ENCODE measurements at places on chromosomes 7 and 10.

- no peak for DNase-seq
Observed at GRCh38 chr10:44947371-44948152, 12.0 kb upstream of the RASSF4 start.

DNA sequence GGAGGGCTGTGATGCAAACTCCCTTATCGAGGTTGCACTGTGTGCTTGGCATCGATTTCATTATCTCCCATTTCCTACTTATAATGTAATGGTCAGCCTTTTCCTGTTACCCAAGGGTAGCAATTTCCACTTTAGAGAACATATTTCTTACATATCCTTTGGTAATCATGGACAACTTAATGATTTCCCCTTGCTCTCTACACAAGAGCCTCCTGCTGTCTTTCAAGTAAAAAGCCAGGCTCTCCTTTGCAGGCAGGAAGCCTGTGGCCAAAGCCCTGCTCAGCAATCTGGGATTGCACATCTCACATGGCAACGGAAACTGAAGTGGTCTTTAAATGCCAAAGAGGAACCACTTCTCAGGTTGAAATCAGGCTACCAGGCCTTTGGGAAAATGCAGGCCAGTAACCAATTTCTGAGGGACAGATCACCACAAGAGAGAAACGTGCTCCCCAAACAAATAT lies 86.7 kb upstream of the IKZF1 start:
- DNase-seq = no peak

- no peak for DNase-seq
Observed at GRCh38 chr10:2786251-2786650, 281.1 kb upstream of the PFKP start.

GRCh38 chr7:110868458-110868857 lies 222.5 kb upstream of the LRRN3 start:
- no peak for DNase-seq

- DNase-seq = no peak
Observed at GRCh38 chr7:42138691-42139090, 98.3 kb downstream of the GLI3 start.

DNA sequence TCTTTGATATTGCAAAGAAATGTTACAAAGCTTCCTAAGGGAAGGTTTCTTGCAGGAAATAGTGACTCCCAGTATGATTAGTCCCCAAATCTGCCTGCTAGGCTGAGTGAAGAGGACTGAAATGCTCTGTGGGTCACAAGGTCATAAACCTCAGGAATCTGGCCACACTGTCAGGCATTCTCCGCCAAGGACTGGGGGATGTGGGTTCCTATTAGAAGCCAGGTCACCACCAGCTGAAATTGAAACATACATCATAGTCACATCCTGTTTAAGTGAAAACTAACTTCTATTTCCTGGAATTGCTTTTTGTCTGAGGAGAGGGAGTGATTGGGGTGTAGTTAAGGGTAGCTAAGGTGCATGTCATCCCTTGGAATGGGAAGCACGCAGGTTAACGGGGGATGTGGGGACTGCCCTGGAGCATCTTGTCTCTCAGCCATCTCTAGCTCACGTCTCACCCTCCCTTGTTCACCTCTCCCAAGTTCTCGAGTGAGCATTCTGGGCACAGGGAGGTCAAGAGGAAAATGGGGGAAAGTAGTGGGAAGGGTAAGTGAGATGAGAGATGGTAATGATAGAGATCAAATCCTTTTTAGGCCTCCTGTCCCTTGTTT lies 12.0 kb upstream of the GSAP start:
- DNase-seq = no peak

GRCh38 chr10:42963312-42963711 lies 113.6 kb upstream of the RET start:
- DNase-seq = no peak

- DNase-seq = no peak
Observed at GRCh38 chr10:624605-625332, 64.7 kb downstream of the DIP2C start.

GRCh38 chr7:157612664-157613561 lies 276.1 kb downstream of the DNAJB6 start:
- DNase-seq = peak; percentile 13

DNA sequence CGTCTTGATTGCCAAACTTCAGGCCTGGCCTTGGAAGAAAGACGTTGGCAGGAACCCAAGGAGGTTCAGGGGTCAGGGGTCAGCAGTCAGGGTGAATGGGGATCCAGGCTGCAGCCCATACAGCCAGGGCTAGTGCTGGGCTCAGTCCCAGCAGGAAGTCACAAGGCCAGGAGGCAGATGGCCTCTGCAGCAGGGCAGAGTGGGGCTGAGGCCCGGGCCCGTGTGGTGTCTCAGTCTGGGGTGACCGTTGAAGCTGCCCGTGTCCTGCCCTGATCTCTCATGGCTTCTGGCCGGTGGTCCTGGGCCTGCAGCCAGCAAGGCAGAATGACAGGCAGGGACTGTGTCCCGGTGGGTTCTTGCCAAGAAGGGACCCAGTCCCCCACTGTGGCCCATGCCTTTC lies 26.6 kb upstream of the PURB start:
- DNase-seq = no peak

- DNase-seq = no peak
Observed at GRCh38 chr10:127415901-127416581, 133.1 kb upstream of the NPS start.

GRCh38 chr10:31769564-31769963 lies 159.1 kb downstream of the ARHGAP12 start:
- DNase-seq = no peak

GRCh38 chr7:69105092-69105491 lies 493.2 kb upstream of the AUTS2 start:
- no peak for DNase-seq

GRCh38 chr10:121595351-121595805 lies 2.9 kb downstream of the FGFR2 start:
- DNase-seq = no peak

DNA sequence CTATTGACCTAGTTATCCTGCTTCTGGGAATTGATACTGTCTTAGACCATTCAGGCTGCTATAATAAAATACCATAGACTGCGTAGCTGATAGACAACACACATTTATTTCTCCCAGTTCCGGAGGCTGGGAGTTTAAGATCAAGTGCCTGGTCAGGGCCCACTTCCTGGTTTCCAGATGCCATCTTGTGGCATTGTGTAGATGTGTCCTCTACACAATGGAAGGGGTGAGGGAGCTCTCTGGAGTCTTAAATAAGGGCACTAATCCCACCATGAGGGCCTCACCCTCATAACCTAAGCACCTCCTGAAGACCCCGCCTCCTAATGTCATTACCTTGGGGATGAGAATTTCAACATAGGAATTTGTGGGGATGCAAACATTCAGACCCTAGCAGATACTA lies 62.4 kb downstream of the SLC35B4 start:
- DNase-seq = no peak

GRCh38 chr10:78898341-78899097 lies 170.2 kb upstream of the ZMIZ1 start:
- no peak for DNase-seq

GRCh38 chr7:122006687-122007086 lies 133.7 kb downstream of the PTPRZ1 start:
- no peak for DNase-seq

GRCh38 chr10:97188261-97188711 lies 2.5 kb upstream of the SLIT1 start:
- DNase-seq = no peak

DNA sequence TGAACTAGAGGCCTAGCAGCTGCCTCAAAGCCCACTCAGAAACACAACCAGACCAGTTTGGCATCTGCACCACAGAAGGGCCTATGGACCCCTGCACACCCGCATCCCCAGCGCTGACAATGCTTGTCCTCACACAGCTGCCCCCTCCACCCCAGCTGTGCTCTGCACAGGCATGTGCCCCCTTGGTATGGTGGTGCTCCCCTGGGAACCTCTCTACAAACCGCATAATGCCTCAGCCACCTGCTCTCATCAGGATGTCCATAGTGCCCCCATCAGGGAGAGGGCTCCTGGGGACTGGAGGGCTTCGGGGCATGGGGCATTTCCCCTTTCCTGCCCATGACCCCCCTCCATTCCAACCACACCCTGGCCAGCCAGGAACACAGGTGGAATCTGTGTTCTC lies 347.5 kb downstream of the GRID1 start:
- no peak for DNase-seq

- no peak for DNase-seq
Observed at GRCh38 chr10:114276671-114277070, 37.6 kb downstream of the VWA2 start.

GRCh38 chr10:53744176-53744575 lies 971.6 kb upstream of the MBL2 start:
- no peak for DNase-seq

DNA sequence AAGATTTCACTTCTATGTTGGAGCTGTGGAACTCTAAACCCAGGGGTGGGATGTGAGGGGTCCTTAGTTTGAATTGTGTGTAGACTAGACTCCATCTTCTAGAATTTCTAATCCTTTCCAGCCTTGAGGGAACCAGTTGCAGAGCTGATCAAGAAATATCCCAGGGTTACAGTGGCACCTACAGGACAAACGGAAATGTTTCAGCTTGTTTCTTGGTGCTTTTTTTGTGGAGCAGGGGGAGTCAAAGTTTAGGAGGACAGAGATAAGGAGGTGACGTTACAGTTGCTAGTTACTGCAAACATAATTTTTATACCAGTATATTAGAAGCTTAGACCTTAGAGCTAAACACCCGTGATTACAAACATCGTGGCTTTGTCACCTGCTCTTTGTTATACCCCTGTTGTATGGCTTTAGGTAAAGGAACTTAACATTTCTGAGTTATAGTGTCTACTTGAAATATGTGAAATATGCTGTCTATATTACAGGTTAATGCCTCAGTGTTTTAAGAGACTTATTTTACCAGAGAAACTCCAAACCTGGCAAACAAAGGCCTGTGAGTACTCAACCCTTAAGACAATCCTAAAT lies 84.5 kb upstream of the DYNC1I1 start:
- no peak for DNase-seq

- DNase-seq = no peak
Observed at GRCh38 chr10:51029172-51029641, 45.1 kb upstream of the PRKG1 start.

DNA sequence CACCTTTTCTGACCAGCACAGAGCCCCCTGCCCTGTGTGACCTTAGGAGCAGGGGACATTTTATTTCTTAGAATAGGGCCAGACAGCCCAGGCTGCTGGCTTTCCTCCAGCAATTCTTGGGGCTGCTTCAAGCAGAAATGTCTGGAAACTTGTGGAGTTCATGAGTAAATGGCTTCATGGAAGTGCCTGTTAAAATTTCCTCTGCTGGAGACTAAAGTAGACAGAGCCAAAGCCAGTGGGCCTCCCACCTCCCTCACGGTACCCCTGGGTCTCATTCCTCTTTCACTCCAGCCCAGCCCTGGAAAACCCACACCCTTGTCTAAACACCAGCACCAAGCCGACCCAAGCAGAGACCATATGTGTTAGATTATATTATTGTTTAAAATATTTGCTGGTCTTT lies 505.5 kb upstream of the ZMIZ1 start:
- DNase-seq = no peak

- DNase-seq = no peak
Observed at GRCh38 chr10:69974551-69975155, 78.0 kb upstream of the MACROH2A2 start.

GRCh38 chr7:36690041-36690440 lies 34.3 kb downstream of the AOAH start:
- no peak for DNase-seq

- DNase-seq = no peak
Observed at GRCh38 chr7:94513565-94513860, 3.9 kb downstream of the CASD1 start.

GRCh38 chr7:134891696-134892678 lies 94.3 kb upstream of the AGBL3 start:
- DNase-seq = no peak

GRCh38 chr7:125775317-125775716 lies 845.7 kb upstream of the POT1 start:
- DNase-seq = no peak

DNA sequence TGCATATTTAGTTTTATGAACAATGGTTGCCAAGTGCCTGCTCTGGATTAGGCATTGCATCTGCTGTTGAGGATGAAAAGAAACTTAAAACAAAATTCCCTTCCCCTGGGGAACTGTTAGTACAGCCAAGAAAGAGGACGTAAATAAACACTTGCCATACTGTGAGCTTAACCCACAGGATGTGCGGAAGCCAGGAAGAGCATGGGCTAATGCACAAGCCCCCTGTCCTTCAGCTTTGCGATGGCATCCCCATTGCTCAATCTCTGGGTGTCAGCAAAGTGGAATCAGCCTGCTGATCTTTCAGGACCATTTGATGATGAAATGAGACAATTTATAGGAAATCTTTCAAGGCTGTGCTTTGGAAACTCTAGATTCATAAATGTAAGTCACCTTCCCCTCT lies 399.9 kb upstream of the IGFBP3 start:
- no peak for DNase-seq

DNA sequence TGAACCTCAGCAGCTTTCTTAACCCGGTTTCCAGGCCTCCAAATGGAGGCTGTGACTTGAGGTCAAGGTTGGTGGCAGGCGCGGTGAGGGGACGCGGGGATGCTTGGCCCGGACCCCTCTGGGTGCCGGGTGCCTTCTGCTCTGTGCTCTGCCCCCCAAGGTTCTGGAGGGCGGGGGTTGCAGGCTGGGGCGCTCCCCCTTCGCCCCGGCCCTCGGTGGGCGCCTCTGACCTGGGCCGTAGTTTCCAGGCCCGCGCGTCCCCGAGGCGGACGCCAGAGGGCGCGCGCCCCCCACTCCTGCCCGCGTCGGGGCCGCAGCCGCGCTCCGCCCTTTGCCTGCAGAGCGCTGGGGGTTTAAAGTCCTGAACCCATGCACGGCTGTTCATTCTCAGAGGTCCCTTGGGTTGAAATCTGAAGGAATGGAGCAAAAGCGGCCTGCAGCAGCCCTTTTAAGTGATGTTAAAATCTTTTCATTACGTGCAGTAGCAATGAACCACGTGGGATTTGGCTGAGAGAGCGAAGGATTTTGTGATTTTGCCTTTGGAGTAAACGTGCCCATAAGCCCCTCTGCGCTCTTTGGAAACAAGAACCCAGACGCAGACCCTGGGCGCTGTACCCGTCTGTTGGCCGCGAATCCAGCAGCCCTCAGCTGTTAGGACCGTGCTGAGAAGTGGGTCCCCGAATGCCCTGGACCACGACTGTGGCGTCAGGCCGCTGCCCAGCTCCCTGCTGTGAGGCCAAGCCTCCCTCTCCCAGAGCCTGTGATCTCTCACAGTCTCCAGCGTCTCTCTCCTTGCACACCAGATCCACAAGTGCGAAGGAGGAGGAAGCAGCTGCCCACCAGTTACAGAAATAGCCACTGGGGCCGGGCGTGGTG lies 135.0 kb downstream of the ACTR3B start:
- no peak for DNase-seq

DNA sequence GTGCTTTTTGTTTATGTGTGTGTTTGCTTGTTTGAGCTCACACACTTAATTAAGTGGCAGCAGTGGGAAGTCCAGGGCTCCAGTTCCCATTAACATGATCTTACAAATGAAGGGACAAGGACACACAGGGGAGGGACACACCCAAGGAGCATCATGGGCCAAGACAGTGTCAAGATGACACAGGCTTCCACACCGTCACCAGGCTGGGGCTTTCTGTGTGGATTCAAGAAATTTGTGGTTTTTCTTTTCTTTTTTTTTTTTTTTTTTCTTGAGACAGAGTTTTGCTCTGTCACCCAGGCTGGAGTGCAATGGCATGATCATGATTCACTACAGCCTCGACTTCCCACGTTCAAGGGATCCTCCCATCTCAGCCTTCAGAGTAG lies 173.6 kb downstream of the KIAA1217 start:
- no peak for DNase-seq

- DNase-seq = no peak
Observed at GRCh38 chr10:35887685-35888084, 245.6 kb upstream of the FZD8 start.

Measured in activated CD4-positive, alpha-beta T cell treated with anti-CD3 and anti-CD28 coated beads, Interleukin-2, amount 50 U/mL, for 24 hours (primary cell).